ENCODE measurements at places on chromosomes 3 and 15.

DNA sequence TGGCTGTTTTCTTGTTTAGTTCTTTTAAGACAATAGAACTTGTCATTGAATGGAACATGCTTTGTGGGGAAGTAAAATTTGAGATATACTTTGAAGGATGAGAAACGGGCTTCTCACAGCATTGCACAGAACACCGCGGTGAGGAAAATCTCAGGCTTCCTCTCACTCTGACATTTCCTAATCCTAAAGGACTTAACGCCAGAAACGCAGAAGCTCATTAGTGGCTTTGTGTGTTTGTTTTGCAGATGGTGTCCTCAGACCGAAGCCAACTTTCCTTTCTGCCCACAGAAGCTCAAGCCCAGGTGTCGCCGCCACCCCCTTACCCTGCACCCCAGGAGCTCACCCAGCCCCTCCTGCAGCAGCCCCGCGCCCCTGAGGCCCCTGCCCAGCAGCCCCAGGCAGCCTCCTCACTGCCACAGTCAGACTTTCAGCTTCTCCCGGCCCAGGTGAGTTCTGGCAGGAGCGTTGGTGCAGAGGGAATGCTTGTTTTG, 78.9 kb upstream of the BLM start:
- DNase-seq, result no peak

- DNase-seq, result no peak
Observed at GRCh38 chr3:15831927-15832326, 34.1 kb upstream of the ANKRD28 start.

DNA sequence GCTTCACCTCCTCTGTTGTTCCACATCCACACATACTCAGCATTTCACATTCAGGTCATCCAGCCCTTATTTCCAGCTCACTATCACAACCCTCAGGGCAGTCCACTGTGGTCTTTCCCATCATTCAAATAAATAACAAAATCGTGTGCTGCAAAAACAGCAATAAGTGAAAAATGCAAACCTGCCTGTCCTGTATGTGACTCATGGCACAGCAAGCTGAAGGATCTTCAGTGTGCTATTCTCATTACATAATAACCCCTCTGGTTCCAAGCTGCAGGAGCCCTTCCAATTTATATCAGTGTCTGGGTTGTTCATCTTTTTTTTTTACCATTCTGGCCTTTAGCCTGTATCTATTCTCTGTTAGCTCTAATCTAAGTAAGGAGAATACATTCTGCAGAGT, 185.3 kb upstream of the UBE2E2 start:
- no peak for DNase-seq

DNA sequence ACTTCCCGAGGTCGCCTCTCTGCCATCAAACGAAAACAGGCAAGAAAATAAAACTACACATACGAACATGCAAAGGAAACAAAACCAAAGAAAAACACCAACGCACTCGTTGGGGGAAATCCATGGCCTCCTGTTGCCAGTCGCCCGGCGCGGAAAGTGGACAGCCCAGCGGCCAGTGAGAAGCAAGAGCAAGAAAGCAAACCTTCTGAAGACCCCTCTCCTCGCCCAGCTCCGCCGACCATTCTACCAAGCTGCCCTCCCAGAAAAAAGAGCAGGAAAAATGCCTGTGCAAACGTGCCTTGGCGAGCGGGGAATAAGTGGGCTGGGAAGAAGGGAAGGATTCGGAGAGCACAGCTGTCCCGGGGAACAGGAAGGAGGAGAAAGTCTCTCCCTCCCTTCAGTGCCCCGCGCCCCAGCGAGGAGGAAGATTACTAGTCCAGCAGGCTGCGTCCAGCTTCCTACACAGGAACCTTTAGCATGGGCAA, 802 bp upstream of the NECTIN3 start:
- DNase-seq, result peak; percentile 29

DNA sequence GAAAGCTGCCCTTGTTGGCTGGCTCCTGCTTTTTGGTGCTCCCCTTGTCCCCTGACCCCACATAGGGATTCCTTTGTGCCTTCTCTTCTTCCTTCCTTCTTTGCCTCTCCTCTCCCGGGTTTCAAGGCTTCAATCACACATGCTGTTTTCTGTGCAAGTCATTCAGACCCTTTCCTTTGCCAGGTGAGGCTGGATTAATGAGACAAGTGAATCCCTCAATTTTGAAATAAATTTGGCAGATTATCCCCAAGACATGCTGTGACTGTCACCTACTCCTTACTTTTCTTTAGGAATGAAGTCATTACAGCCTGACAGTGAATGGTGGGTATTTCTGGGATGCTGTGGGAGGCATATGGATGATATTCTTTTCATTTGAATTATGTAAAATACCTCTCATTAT, 259.0 kb upstream of the RGMA start:
- no peak for DNase-seq

DNA sequence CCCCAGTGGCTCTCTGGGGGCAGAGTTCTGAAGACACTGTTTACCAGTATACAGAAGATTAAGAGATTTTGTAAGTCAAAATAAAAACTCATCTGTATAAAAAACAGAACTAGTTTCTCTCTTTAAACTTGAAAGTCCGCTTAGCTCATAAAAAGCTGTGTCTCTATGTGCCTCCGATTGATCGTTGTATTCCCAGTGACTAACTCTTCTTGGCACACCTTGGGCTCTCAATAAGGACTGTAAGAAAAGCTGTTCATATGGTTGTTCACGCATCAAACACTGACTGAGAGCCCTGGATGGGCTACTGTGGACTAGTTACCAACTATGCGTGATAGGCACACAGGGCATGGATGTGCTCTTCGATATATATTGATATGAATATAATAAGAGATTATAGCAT, 107.9 kb downstream of the P3H2 start:
- no peak for DNase-seq

- no peak for DNase-seq
Observed at GRCh38 chr3:36557021-36557707, 176.9 kb downstream of the STAC start.

- DNase-seq, result no peak
Observed at GRCh38 chr15:45780352-45780751, 145.5 kb downstream of the SQOR start.

DNA sequence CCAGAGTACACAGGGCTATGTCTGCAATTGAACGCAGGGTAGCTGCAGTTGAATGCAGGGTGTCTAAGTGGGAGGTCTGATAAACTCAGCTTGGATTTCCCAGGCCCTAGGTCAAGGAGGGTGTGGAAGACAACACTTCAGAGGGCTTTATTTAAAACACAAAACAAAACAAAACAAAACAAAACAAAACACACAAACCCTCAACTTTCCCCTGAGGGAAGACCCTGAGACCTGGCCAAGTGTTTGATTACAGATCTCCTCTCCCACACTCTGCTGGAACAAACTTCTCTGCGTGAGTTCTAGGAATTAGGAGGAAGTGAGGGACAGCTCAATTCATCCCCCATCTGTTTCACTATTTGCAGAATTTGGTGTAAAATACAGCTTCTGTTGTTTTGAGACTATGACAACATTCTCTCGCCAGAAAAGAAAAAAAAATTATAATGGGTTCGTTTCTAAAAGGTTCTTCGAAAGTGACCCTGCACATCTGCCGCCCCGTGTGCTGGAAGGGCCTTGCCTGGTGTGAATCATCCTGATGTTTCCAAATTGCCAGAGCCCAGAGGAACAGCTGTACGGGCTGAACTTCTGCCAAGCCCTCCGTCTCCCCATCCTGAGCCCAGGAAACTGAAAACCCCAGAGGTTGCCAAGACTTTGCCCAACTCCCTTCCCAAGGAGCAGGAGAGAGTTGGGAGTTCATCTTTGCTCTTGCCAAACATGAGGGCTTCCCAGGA, 73.3 kb upstream of the RAD18 start:
- no peak for DNase-seq

DNA sequence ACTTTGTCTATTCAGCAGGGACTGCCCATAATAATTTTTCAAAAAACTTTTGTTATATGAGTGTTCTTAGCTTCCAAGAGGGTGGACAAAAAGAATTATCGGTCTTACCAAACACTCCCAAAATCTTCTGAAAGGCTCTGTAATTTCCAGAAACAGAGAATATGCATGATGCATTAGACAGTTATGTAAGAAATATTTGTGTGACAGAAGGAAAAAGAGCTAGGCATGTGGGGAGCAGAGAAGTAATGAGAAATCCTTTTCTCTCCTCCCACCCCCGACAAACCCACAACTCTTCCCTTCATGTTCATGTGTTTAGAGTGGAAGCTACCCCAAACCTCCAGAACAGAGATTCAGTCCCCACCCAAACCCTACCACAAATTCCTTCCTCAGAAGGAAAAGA, 86.8 kb downstream of the MYO5A start:
- DNase-seq, result no peak

DNA sequence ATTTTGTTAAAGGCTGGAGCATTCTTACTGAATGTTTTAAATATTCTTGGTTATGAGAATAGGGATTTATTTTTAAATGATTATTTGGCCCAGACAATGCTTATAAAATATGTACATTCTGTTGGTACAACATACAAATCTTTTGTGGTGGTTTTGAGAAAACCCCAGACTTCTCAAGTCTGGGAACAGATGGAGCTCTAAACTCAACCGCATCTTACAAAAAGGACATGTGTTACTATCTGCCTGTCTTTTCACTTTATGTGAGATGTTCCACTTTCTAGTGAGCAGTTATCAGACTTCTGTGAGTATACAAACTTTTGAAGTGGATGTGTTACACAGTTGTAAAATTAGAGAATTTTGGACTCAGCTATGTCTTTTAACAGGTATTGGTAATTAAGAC, 135.5 kb upstream of the RBMS3 start:
- no peak for DNase-seq

DNA sequence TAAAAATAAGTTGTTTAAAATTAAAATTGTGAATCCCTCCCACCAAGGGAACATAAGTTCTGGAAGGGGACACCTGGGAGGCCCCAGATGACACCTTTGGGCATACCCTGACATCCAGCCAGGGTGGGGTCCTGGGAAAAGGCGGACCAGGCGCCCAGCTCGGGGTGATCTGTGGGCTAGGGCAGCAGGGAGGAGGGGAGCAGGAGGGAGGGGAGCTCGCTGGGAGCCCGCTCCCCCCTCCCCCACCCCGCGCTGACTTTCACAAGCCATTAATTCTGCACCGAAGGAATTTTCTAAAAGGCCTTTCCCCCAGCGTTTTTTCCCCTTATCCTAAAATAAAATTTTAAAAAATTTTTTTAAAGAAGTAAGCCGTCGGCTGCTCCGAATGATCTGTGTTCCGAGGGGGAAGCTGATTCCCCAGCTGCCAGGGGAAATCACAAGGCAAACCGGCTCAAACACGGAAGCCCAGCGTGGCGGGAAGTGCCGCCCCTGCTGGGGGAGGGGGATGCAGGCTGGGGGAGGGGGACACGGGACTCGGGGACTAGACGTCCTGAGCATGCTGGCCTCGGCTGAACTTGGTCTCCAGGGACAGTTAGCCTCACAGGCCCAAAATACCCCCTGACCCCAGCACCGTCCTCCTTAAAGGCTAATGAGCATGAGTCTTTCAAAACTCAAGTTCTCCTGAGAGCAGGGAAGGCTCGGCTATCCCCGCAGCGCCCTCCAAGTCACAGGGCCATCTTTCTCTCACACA, 13.9 kb downstream of the PLXND1 start:
- no peak for DNase-seq

GRCh38 chr15:45539680-45540079, 17.1 kb upstream of the SLC30A4 start:
- DNase-seq, result no peak

GRCh38 chr15:30962079-30962478, 29.3 kb downstream of the MTMR10 start:
- no peak for DNase-seq
